Fibroblast of lung (primary cell): ENCODE measurements at places on chromosomes 2 and 18.

- DNase-seq: no peak
These were observed 130.2 kb downstream of the OSR1 start for GRCh38 chr2:19228181-19228593.

DNA sequence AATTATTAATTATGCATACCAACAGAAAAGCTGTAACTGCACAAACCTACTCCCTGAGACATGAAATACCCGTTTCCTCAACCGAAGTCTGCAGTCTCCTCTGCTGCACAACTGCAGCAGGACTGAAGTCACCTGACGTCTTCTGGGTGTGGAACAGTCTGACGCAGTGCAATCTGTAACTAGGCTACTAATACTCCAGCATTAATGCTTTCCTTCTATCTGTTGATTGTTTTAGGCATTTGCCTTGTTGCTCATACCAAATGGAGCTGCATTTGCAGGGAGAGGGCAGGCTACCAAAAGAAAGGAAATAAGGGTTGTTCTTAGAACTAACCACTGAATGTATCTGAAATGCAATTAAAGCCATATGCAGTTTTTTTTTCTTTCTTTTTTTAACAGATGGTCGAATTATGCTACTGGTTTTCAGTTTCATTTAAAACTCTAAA is 40.1 kb downstream of the RTN4 start:
- DNase-seq: peak; percentile 46

DNA sequence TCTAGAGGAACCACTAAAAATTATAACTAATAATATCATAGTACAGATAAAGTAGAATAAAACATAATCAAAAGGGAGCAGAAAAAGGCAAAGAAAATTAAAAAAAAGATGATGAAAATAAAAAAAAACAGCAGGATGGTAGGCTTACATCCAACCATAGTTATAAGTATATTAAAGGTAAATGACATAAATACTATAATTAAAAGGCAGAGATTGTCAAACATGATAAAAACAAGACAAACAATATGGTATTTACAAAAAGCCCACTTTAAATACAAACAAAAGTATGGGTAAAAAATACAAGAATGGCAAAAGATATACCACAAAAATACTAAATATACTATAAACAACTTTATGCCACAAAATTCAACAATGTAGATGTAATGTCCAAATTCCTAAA is 24.4 kb downstream of the CCDC148 start:
- no peak for DNase-seq

DNA sequence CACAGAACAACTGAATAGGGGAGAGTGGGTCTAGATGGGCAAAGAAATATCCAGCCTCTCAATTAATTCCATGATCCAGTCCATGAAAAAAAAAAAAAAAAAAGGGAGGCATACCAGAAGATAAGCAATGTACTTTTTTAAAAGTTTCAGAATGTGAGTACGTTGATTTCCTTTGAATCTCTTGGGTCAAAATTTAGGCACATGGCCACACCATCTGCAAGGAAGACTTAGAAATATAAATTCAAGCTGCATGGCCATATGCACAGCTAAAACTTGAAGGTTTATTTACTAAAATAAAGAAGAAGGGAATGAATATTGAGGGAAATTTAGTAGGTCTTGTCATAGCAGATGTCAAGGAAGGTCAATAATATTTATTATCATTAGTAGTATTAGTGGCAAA is 286.5 kb upstream of the CDH7 start:
- no peak for DNase-seq
